NCI-H1048 (cell line): ENCODE measurements at places on chromosomes 7 and 10.

GRCh38 chr10:93599778-93600177, 1.3 kb downstream of the RBP4 start:
- no peak for DNase-seq

DNA sequence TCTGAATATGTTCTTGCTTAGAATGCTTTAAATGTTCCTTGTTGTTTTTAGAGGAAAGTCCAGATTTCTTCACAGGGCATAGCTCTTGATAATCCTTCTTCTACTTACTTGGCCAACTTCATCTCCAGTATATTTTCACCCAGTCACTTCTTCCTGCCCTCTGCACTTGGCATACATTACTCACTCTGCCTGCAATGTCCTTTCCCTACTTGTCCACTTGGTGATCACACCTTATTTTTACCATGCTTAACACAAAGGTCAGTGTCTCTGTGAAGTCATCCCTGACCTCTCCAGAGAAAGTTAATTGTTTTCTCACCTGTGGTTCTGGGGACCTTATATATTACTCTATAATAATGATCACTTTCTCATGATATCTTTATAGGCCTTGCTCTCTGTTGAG, 23.3 kb downstream of the SFRP4 start:
- DNase-seq: no peak

GRCh38 chr7:141201145-141201885, 127.5 kb downstream of the TMEM178B start:
- DNase-seq: no peak

GRCh38 chr10:17562614-17563013, 54.6 kb downstream of the HACD1 start:
- DNase-seq: no peak

- DNase-seq: no peak
Measured at GRCh38 chr10:60410970-60411369, 21.3 kb upstream of the ANK3 start.

- DNase-seq: no peak
Measured at GRCh38 chr10:97761331-97761865, 10.4 kb downstream of the SFRP5 start.

GRCh38 chr10:113920875-113921274, 66.4 kb downstream of the NHLRC2 start:
- no peak for DNase-seq

GRCh38 chr7:5429857-5430611, 6.4 kb upstream of the TNRC18 start:
- DNase-seq: no peak

DNA sequence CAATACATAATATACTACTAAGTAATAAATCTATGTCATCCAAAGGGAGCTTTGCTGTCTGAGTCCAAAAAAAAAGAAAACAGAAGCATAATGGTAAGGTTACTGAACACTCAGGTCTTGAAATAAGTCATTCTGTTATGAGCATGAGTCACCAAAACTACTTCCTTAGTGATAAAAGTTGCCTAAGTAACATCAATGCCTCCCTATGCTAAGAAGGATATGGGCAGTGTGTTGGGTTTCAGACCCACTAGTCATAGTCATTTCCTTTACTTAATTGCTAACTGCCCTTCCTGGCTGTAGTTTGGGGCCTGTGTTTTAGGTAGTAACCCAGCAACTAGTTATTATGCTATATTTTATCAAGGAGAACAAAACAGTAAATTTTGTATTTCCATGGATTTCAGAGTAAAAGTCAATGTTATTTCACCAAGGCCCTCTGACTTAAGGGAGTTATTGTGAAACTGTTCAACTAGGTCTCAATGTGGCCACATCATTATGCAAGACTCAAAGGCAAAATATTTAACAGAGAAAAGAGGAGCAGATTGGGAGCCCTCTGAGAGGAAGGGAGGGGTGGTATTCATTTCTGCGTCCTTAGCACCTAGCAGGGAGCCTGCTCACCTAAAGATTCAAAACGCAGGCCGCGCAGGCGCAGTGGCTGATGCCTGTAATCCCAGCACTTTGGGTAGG, 11.7 kb upstream of the VIM start:
- no peak for DNase-seq

GRCh38 chr7:23234569-23235296, 11.8 kb upstream of the GPNMB start:
- DNase-seq: no peak

DNA sequence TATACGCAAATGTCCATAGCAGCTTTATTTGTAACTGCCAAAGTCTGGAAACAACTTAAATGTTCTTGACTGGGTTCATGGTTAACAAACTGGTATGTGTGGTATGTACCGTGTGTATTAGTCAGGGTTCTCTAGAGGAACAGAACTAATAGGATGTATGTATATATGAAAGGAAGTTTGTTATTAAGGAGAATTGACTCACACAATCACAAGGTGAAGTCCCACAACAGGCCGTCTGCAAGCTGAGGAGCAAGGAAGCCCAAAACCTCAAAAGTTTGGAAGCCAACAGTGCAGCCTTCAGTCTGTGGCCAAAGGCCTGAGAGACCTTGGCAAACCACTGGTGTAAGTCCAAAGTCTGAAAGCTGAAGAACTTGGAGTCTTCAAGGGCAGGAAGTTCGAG, 66.8 kb downstream of the TMEM168 start:
- DNase-seq: no peak

DNA sequence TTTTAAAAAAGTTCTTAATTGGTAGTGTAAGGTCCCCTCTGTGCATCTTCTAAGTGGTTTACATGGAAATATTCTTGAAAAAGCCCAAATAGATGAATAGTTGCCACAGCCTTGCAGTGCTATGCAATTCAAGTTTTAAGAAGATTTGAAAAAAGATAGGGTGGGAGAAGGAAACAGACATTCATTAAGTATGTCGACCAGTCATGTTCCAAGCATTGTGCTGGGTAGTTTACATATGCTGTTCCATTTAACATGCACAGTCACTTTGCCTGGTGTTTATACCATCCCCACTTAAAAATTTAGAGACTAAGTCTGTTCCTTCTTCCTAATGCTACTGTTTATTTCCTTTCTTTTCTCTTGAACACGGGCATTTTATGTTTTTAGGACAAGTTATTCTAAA, 28.1 kb upstream of the NAMPT start:
- DNase-seq: no peak

GRCh38 chr7:80643336-80643915, 5.0 kb downstream of the CD36 start:
- peak; percentile 38 for DNase-seq

- DNase-seq: no peak
Measured at GRCh38 chr10:102645741-102646609, 1.7 kb downstream of the TRIM8 start.

DNA sequence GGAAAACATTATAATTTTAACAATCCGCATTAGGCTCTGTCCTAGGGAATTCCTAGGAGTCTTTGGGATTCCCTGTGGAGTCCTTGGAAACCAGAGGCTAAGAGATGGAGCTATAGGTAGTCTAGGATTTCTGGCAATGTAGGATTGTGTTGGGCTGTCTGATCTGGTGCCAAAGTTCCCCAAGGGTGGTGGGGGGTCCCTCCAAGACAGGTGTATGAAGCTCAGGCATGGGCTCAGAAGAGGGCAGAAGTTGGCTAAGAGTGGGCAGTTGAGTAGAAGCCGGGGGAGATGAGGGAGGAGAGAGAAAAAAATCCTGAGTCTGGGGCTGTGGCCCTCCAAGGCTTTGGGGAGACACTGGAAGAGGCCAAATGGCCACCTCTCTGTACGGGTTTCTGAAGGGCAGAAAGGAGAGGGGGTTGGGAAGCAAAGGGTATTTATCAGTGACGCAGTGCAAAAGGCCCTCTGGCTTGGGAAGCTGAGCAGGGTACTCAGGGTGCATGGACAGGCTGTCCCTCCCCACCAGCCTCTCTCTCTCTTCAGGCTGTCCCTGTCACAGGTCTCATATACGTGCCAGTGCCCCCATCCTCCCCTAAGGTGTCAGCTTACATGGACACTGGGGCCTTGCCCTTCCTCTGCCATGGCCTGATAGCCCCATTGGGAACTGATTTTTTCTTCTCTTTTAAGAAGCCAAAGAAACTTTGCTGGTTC, 929 bp downstream of the HOXA6 start:
- DNase-seq: no peak

GRCh38 chr7:3043544-3044371, at the start of gene CARD11:
Gene CARD11 (minus strand): TSS chr7:3043867. CDS start chr7:2958506, 85,361 bp downstream.
- no peak for DNase-seq

DNA sequence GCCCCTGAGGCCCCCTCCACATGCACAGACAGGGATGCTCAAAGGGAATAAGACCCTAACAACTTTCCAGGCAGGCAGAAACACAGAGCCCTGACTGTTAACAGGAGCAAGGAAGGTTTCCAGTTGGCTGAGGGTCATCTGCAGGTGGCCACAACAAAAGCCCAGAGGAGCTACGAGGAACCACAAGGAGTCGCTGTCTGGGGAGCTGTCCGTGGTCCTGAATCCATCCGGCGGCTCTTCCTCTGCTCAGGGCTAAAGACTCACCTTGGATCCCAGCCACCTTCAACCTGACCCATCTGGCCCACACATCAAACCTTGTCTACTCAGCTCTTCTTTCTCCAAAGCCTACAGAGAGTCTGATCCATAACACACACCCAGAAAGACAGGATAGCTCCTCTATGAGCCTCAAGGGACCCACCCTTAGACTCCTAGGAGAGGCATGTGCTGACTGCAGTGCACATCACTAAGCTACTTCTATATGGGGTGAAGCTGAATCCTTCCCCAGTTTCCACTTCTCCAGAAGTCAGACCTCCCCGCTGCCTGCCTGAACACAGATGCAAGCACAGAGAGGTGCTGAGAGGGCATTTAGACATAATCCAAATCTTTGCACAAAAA, 104.0 kb downstream of the SLIT1 start:
- DNase-seq: peak; percentile 65

- no peak for DNase-seq
Measured at GRCh38 chr7:559396-559705, 39.7 kb upstream of the PDGFA start.

DNA sequence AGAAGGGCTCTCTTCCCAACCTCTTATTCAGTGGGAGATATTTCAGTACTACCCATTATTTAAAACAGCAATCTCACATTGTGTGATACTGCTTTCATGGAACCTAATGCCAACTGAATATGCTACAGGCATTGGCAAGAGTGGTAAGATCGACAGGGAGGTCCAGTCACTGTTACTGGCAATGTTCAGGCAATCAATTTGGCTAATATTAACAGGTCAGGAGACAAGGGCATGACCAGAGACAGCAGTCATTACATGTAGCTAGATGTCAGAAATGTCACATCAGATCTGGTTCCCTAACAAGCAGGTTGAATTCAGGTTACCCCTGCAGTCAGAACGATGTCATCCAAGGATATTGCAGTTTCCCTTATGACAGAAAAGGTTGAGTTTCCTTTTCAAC, 129.4 kb downstream of the ARHGAP12 start:
- DNase-seq: no peak

- DNase-seq: no peak
Measured at GRCh38 chr7:74351836-74352235, 62.6 kb downstream of the CLIP2 start.

GRCh38 chr10:3876350-3876962, 91.4 kb upstream of the KLF6 start:
- no peak for DNase-seq

- no peak for DNase-seq
Measured at GRCh38 chr10:10515479-10516204, 502.0 kb upstream of the CELF2 start.
